ENCODE measurements at places on chromosomes 11 and 22. TPM values are rescaled to one million over a fixed set of nuclear protein-coding genes. Genes with fewer than 3 reads are reported as not detected.

DNA sequence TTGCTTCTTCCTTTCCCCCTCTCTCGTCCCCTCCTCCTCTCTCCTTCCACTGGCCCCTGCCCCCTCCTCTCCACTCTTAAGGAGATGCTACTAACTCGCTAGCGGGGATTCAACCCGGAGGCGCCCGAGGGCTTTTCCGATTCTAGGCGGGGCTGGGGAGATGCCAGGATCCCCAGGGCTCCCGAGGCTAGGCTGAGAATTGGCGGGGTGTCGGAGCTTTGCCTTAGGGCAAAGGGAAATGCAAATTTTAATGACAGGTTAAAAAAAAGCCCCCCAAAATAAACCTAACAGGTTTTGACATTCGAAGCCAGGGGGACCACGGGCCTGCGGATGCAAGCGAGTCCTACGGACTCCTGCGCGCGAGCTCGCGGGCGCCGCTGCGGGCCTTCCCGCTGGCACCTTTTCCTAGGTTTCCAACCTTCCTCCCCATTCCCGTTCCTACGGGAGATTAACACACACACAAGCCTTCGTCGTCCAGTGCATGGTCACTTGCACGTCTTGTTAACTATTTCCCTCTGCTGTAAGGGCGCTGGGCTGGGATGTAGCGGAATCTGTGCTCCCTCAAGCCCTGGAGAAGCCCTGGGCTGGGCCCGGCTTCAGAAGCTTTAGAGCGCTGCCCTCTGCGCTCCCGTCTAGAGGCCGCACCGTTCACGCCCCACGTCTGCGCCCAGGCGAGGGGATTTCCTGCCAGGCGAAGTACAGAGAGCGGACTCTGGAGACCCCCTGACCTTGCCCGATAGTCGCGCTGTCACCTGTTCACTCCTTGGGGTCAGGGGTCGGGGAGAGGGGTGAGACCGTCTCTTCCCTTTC lies 729 bp upstream of the ALX4 start:
- no peak for DNase-seq

GRCh38 chr11:1482581-1483444 lies 3.8 kb downstream of the MOB2 start:
- no peak for DNase-seq

DNA sequence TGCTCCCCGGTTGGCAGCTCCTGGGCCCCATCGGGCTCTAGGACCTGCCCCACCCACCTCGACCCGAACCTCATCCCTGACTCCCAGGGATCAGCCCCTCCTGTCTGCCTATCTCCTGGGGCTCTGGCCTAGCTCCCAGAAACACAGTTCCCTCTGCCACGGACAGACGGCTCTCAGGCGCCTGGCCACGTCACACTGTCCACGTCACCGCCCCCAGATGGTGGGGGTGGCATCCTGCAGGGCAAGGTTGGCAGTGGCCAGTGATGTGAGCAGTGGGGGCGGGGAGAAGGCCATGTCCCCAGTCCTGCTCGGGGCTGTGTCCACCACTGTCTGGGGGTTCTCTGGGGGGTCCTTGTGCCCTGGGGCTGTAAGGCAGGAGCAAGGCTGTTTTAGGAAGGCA lies 29.2 kb downstream of the SYT7 start:
- DNase-seq: peak; percentile 72

GRCh38 chr11:4105916-4106315 lies 11.3 kb downstream of the RRM1 start:
- no peak for DNase-seq

GRCh38 chr11:96293598-96294021 lies 49.4 kb downstream of the MAML2 start:
- DNase-seq: no peak

DNA sequence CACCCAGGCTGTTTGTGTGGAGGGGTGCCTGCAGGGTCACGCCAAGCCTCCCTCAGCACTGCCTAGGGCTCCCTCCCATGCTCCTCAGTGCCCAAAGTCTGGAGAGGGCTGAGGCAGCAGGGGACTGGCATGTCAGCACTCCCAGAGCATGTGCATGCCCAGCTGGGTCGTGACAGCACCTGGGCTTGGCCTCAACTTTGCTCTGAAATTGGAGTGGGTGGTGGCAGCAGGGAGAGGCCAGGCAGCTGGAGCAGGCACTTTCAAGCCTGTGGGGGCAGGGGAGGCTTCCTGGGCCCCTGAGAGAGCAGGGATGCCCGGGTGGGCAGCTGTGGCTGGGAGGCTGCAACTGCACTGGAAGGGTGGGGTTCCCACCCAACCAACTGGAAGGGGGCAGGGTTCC lies 35.6 kb upstream of the DDX10 start:
- DNase-seq: no peak

DNA sequence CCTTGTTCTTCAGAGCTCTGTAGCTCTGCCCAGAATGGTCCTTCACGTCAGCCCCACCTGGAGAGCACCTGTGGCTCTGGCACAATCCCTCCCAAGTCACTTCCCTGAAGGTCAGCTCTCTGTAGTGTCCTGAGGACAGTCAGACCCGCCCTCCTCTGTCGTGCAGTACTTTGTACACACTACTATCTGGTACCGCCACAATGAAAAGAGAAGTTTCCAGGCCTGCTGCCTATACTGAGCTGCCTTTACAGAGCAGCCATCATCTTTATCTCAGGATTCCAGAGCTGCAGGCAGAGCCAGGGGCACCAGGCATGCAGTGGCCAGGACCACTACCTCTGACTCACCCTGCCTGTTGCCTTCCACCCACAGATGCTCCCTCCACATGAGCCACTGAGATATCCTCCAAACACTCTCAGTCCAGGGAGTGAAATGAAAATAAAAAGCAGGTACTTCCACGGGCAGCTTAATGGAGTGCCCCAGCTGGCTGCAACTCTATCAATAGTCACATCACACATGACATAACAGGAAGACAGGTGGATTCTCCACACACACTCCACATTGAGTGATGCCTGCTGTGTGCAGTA lies 7.3 kb downstream of the PACSIN2 start:
- peak; percentile 61 for DNase-seq

DNA sequence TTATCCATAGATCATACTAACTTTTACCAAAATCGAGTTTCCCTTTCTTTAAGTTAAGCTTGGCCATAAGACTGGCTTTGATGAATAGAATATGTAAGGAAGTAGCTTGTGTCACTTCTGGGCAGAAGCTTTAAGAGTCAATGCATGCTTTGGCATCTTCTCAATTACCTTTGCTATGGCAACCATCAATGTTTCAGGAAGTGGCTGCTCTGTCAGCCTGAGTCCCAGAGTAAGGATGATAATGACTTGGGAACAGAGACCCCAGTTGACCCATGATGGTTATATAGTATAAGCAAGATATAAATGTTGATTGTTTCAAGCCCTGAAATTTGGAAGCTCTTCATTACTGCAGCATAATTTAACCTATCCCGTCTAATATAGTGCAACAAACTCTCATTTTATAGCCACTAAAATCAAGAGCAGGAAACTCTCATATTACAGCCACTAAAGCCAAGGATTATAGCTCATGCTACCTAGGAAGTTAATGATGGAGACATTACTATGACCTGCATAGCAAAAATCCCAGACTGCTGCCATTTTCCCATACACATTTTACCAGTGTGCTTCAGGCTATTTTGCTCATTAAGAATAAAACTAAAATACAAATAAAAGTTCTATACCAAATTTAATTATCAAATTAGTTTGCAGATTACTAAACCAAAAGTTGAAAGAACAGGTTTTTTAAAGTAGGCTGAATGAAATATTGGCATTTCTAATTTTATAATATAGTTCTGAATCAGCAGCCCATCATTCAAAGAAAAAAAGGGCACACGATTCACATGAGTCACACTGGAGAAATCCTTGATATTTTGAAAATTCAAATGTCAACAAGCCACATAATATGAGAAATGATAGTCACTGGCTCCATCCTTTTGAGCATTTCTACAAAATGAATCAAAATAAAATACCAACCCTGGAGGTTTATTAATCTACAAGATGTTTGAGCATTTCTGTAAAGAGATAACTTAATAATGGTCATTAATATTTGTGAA lies 23.8 kb downstream of the FSHB start:
- DNase-seq: no peak

- peak; percentile 56 for DNase-seq
These were observed 978 bp downstream of the C11orf87 start for GRCh38 chr11:109422870-109423465.

GRCh38 chr11:104690241-104690640 lies 208.0 kb downstream of the CASP12 start:
- no peak for DNase-seq

DNA sequence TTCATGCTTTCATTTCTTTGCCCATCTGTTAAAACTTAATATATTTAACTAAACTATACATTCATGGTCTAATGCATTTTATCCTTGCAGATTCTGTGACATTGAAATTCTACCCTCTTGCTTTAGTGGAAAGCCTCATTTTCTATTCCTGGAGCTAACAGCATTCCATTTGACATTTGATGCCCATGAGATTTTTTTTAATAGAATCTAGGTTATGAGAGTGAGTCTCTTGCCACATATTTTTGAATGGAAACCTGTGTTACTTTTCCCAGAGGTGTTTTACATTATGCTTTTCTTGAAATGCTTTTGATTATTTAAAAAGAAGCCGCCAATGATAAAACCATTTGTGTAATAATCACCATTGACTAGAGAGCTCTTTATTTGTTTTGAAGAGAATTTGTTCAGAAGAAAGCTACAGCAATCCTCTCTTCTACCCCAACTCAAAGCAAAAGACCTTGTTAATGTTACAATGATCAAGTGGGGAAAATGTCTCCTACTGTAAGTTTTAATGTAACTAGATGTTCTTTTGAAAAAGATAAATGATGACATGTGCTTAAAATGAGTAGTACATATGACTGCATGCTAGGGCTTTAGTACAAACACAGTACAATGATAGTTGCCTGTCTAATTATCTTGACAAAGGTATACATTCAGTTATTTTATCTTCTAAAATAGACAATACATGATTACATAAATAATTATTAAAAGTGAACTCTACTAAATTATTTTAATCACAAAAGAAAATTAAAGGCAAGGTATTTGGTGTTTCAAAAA lies 67.3 kb downstream of the GAS2 start:
- no peak for DNase-seq

DNA sequence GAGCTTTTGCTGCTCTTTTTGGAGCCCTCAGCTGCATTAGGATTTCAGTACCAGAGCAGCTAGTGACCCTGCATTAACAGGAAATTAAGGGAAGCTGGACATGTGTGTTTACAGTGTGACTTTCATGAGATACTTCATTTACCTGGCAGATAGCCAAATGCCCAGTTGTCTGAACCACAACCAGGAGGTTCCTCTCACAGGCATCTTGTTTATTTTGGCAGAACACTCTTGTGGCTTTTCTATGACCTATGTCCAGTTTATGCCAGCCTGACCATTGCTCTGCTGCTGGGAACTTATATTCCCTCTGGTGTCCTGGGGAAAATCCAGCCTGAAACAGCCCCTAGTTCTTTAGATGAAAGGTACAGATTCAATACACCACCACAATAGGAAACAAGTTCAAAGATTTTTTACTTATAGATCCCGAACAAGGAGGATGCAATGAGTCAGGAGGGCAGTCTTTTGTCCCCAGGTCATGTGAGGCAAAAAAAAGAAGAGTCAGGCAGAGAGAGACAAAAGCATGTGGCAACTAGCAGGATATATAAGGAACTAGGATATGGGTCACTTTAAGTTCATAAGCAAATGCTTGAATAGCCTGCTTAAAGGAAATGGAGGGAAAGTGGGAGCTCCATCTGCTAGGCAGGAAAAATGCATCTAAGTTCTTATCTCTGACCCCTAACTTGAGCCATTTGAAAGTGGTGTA lies 379.3 kb downstream of the INSC start:
- DNase-seq: no peak

- no peak for DNase-seq
These were observed 31.4 kb upstream of the APOL5 start for GRCh38 chr22:35686298-35686697.

- no peak for DNase-seq
These were observed 496.4 kb downstream of the NTM start for GRCh38 chr11:131866535-131867400.

GRCh38 chr11:102521121-102521520 lies 9.4 kb downstream of the MMP7 start:
- DNase-seq: no peak

GRCh38 chr11:113296447-113297205 lies 17.8 kb upstream of the TTC12 start:
- DNase-seq: no peak

DNA sequence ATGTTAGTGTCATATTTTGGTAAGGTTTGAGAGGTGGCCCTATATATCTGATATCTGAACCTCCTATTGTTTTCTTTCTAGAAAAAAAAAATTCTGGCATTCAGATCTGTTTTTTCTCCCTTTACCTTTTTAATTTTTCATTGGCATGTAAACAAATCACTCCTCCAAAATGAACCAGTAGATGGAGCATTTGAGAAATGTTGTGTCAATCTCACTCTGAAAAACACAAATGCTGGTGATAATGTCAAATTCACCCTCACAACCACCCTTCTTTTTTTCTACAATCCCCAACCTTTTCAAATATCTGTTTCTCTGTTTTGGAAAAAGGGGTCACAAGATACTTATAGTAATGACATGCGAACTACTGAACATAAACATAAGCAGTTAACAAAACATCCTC lies 9.1 kb downstream of the GUCY1A2 start:
- no peak for DNase-seq

DNA sequence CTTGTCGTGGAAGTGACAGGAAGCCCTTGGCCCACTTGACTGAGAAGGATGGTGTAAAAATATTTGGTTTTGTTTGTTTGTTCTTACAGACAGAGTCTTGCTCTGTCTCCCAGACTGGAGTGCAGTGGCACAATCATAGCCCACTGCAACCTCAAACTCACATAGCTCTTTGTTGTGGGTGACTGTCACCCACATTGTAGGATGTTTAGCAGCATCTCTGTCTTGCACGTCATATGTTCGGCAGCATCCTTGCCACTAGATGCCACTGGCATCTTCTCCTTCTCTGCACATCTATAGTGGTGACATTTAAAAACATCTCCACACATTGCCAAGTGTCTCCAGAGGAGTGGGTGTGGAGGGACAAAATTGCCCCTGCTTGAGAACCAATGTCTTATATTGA lies 56.8 kb downstream of the PRR5L start:
- DNase-seq: no peak

DNA sequence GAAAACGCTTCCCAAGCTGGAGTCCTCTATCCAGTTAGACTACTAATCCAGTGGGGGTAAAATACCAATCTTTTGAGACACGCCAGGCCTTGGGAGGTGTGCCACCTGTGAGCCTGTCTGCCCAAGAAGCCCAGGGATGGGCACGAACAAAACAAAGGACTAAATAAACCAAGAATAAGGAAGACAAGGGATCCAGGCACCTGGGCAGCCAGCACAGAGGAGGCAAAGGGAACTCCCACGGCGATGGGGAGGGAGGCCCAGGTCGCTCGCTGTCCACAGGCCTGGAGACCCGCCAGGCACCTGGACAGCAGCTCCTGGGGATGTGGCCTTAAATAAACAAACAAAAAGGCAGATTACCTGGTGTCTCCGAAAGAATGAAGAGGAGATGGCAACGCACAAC lies 31.4 kb downstream of the LRFN4 start:
- DNase-seq: no peak

GRCh38 chr22:37207981-37208380 lies 4.3 kb downstream of the SSTR3 start:
- no peak for DNase-seq

Gene HORMAD2
- total RNA-seq: not detected

Gene TPH1
- 0.15 TPM for total RNA-seq

Gene ACRV1
- not detected for total RNA-seq

Gene APOL1
- 0.49 TPM for total RNA-seq

Gene MRGPRX3
- not detected for total RNA-seq

Gene PNPLA5
- not detected for total RNA-seq

Gene FANCF
- 11.7 TPM for total RNA-seq

Gene SMC1B
- total RNA-seq: not detected

Gene MMP11
- total RNA-seq: 2.0 TPM
